COLO829 (cell line): ENCODE measurements at places on chromosomes 5 and 9.
A peak's percentile ranks its signal among the peaks of the same experiment; 100 is the strongest.

GRCh38 chr9:115373710-115374045, 255.7 kb upstream of the TNC start:
- no peak for DNase-seq

- DNase-seq, result peak; percentile 28
Measured at GRCh38 chr5:23208959-23209431, 298.4 kb upstream of the PRDM9 start.

- DNase-seq, result no peak
Measured at GRCh38 chr5:10839916-10840599, 79.0 kb upstream of the DAP start.

DNA sequence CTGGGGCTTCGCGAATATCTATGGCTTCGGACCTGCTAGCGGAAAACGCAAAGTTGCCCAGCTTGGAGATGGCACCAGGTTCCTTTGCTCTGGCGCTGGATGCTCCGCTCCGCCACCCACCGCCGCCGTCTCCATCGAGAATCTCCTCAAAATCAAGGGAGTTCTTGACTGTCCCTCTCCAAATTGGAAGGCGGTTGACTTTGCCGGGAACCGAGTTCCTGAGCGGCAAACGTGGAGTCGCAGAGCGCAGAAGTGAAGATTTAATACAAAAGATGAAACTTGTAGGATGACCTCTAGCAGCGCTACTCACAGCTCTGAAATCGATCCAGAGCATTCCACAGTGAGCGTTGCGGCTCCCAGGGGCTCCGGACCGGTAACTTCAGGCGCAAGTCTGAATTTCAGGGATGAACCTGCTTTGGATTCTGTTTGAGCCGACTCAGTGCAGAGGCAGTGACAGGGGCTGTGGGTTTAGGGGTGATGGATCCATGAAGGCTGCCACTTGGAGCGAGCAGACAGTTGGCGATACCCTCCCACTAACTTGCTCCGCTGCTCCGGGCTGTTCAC, 1641.5 kb upstream of the C9orf72 start:
- no peak for DNase-seq

GRCh38 chr9:116149844-116150243, 3.7 kb upstream of the PAPPA start:
- peak; percentile 49 for DNase-seq

GRCh38 chr9:119868694-119869093, 499.5 kb upstream of the BRINP1 start:
- no peak for DNase-seq

GRCh38 chr5:165333623-165334022, 1828.2 kb downstream of the MAT2B start:
- no peak for DNase-seq

DNA sequence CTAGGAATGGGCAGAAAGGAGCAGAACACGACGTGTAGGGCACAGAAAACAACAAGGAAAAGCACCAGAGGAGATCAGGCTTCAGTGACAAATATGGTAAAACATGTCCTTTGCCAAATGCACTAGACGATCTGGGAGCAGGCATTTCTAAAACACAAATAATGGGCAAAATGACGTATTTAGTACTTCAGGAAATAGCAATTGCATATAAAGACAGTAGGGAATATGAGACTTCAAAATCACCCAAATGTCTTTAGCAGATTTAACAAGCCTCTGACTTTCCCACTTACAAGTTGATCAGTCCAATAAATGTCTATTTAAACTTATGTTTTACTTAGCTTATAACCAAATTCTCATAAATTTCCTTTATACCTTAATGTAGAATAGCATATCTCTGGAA, 969.6 kb upstream of the C9orf72 start:
- no peak for DNase-seq

DNA sequence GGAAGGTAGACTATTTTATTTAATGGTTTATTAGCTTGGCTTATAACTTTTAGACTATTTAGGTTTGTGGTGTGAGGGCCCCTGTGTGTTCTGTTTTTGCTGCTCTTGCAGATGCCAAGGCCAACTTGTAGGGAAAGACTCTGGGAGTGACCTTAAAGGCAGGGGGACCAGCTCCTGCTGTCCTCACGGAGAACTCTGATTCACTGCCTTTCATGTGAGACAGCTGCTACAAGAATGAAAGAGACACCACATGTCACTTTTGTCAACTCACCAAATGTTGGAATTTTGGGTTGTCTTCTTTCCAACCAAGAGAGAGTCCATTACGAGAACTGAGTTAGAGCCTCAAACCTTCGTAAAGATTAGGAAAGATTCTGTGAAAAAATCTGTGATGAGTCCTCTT, 258.3 kb upstream of the ADAMTSL1 start:
- DNase-seq, result no peak

DNA sequence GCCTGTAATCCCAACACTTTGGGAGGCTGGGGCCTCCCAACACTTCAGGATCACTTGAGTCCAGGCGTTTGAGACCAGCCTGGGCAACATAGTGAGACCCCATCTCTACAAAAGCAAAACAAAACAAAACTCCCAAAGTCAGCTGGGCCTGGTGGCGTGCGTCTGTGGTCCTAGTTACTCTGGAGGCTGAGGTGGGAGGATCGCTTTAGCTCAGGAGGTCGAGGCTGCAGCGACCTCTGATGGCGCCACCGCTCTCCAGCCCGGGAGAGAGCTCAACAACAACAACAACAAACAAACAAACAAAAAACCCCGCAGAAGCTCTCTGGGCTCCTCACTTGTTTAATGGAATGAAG, 528 bp downstream of the ACOT12 start:
- DNase-seq, result no peak

- DNase-seq, result no peak
Measured at GRCh38 chr9:73583576-73583975, 431.9 kb downstream of the ANXA1 start.

DNA sequence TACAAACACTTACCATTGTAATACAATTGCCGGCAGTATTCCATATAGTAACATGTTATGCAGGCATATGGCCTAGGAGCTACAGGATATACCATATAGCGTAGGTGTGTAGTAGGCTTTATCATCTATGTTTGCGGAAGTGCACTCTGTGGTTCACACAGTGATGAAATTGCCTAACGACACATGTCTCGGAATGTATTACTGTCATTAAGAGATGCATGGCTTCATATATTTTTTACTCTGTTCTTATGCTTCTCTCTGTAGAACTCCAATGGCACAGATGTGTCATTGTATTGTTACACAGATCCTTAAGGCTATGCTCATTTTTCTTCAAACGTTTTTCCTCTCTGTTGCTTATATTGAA, 19.2 kb upstream of the ANKRD18A start:
- no peak for DNase-seq

DNA sequence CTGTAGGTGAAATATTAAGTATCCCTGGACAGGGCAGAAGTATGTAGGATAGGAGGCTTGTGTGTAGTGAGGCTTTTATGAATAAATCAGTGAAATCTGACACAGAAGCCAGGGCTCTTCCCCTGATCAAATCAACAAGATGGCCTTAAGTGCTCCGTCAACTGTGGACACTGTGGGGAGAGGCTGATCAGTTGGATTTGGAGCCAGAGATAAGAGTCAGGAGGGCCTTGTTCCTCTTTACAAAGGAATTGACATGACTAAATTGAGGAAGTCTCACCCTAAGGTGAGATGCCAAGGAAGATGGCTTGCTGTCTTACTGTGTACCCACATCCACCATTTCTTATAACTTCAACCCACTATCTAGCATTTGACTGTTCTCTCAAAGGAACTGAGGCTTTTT, 91.6 kb upstream of the PRRC1 start:
- DNase-seq, result no peak

- DNase-seq, result no peak
Measured at GRCh38 chr5:32193591-32193990, 19.5 kb upstream of the GOLPH3 start.

- DNase-seq, result no peak
Measured at GRCh38 chr9:89716559-89716958, 111.7 kb downstream of the GADD45G start.

GRCh38 chr5:57171816-57172465, 1.9 kb upstream of the GPBP1 start:
- DNase-seq, result no peak

GRCh38 chr5:20570486-20570885, 582.5 kb upstream of the CDH18 start:
- DNase-seq, result no peak

- no peak for DNase-seq
Measured at GRCh38 chr5:162052676-162053075, 14.9 kb upstream of the GABRG2 start.

DNA sequence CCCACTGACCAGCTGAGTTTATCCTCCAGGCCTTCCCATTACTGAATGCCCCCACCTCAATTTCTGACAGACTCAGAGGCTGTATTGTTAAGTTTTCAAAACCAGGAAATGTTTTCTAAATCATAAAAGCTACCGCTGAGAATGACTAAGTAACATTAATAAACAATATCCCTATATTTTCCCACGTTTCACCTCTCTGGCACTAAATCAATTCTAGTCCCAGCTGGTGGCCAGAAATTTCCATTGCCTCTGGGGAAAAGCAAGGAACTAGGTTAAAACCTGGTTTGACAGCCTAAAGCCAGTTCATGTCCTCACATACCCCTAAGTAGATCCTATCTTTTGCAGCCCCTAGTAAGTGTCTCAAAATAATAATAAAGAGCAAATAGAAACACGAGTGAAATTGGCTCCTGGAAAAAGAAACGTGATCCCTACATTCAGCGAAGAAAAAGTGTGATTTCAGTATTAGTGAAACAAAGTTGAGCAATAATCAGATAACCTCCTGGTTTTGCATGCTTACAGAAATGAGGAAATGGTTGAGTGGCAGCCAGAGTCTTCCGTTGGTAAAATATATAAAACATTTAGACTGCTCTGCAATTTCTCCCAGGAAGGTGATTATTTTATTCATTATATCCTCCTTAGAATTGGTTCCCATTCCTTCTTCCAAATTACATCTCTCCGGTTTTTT, 110.9 kb downstream of the ESM1 start:
- no peak for DNase-seq

GRCh38 chr9:121855476-121855875, 204.0 kb downstream of the DAB2IP start:
- DNase-seq, result no peak
